Activated CD4-positive, alpha-beta T cell treated with anti-CD3 and anti-CD28 coated beads for 1 hour (primary cell): ENCODE measurements at places on chromosomes 1 and 21.

DNA sequence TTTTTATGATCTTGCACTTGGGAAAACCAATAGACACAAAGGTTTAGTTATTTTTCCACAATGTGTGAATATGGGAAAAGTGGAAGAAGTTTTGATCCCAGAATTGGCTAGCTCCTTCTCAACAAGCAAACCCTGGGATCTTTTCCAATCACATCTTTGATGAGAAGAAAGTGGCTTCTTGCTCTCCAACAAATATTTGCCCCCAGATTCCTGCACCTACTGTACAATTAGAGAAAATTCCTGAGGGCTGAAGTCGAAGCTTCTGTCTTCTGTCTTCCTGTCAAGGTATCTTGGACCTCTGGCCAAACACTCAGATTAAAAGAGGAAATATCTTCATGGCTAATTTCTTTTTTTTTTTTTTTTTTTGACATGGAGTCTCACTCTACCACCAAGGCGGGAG, 113.1 kb upstream of the SLC45A1 start:
- DNase-seq = no peak

DNA sequence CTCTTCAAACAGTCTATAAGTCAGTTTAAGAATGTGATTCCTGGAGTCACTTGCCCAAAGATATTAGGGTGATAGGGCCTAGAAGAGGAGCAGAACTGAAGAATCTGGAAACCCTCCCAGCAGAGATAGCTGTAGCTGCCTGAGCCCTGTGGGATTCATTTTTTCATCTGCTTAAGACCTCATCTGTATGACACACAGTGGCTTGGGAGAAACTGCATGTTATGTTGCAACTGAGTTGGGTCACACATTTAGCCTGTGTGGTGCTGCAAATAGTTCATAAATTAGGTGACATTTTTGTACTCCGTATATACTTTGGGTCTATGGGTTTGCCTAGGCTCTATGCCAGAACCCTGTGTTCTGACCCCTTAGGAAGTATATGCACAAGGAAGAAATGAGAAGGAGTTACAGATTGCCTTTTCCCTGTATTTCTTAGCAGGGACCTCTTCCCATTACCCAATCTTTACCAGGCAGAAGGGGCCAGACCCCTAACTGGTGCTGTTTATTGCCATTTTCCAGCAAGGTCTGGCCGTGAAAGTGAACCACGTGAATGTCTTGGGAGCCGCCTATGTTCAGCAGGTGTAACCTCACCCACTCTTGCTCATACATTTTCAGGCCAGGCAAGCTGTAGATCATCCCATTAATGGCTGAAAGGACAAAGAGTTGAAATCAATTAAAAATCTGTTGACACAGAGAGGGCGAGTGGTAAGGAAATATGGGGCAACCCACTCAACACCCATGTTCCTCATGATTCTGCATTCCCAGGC, 41.9 kb upstream of the SLC19A2 start:
- no peak for DNase-seq

- no peak for DNase-seq
Observed at GRCh38 chr1:199522936-199523335, 504.6 kb upstream of the NR5A2 start.

DNA sequence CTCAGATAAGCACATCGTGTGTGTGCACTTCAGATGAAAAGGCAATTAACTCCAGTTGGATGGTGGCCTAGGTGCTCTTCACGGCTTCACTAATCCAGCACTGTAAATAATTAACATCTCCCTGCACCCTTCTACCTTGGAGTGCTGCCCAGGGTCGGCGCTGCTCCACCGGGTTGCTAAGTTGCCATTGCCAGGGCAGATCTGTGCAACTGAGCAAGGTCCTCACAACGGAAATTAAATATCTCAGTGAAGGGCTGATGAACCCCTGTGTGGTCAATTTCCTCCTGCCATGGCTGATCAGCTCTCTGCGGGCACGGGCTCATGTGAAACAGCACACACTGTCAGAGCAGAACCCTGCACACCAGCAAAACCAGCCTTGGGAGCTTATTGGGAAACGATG, 63.2 kb downstream of the SYDE2 start:
- DNase-seq = no peak

- no peak for DNase-seq
Observed at GRCh38 chr1:221965252-221965651, 223.4 kb upstream of the DUSP10 start.

- no peak for DNase-seq
Observed at GRCh38 chr1:169495916-169496315, 10.2 kb upstream of the SLC19A2 start.

GRCh38 chr1:245126530-245126929, 28.3 kb upstream of the KIF26B start:
- DNase-seq = no peak

DNA sequence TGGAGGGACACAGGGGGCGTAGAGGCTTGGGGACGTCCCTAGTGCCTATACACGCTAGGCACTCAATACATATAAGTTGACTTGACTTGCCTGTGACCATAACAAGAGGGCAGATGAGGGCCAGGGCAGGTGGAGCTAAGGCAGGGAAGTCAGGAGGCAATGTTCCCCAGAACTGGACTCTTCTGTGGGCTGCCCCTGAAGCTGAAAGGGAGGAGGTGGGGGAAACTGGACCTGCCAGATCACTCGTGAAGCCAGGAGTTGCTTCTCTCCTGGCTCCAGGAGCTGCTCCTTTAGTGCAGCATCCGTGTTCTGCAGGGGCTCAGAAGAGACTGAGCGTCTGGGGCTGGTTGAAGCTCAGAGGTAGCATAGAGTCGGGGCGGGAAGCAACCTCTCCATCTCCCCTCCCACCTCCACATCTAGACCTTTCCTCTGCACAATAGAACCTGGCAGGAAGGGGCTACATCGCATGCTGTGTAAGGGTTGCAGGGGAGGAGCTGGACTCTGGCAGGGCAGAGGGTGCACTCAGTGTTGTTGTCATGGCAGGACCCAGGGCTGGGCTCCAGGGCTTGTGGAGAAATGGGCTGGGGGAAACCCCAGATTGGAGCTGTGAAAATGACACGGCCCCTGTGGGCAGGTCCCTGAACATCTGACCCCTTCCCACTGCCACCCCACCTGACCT, 2.9 kb upstream of the SEMA4A start:
- no peak for DNase-seq

DNA sequence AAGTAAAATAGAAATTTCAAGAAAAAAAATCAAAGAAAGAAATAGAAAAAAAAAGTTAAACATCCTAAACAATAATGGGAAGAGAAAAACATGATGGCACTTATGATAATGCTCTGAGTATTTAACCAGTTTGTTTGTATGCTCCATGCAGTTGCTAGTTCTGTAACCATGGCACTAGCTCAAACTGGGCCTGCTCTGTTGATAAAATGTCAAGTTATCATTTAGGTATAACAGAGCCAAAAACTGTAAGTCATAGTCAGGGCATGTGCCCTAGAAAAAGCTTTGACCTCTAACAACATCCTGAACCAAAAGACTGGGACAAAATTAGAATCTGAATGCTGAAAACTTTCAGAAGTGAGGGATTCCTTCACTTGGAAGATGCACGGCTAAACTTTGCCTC, 148.9 kb downstream of the KCNT2 start:
- no peak for DNase-seq

- DNase-seq = no peak
Observed at GRCh38 chr1:90706437-90707362, 10.4 kb downstream of the BARHL2 start.

DNA sequence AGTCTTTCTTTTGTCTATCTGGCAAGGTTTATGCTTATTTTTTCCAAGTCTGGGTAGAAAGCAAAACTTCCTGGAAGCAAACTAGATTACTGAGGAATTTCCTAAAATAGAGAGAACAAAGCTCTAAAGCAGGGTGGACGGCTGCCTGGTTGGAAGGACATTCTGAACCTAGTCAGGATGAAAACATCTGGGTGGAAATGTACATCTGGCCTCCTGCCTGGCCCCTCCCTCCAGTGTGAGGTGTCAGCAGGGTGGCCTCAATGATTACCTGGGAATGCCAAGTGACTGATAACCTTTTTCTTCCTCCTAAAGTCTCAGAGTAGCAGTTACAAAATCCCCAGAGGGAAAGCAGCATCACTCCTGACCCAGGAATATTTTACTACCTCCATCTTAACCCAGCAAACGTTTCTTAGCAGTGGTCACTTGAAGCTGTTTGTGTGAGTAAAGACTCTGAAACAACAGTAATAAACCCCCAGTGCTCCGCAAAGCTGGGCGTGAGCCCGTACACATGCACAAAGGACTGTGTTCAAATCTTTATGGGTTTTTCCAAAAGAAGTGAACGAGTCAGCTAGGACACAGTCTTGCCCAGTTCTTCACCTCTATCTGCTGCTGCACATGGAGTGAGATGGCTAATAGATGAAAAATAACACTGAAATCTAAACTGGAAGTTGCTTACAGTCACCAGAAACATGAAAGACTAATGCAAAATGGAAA, 18.9 kb downstream of the ANGPTL7 start:
- DNase-seq = no peak

- DNase-seq = no peak
Observed at GRCh38 chr1:8179132-8179793, 138.7 kb upstream of the SLC45A1 start.

- DNase-seq = no peak
Observed at GRCh38 chr1:35660581-35661473, 19.5 kb upstream of the PSMB2 start.
